ENCODE measurements at places on chromosomes 16 and 17. TPM values are rescaled to one million over a fixed set of nuclear protein-coding genes. Genes with fewer than 3 reads are reported as not detected.

GRCh38 chr17:45115871-45116270 lies 16.4 kb downstream of the PLCD3 start:
- no peak for DNase-seq

Gene CCL7
- total RNA-seq, result not detected

Gene HES7
- total RNA-seq, result 1.0 TPM

Gene CA5A
- total RNA-seq, result not detected

Data from foreskin keratinocyte (primary cell).